ENCODE measurements at places on chromosomes 16 and 17. TPM values are rescaled to one million over a fixed set of nuclear protein-coding genes. Genes with fewer than 3 reads are reported as not detected.

GRCh38 chr16:72532906-72533410 lies 361.0 kb upstream of the PMFBP1 start:
- no peak for DNase-seq

GRCh38 chr17:47708864-47709541 lies 15.0 kb downstream of the TBKBP1 start:
- no peak for DNase-seq

- DNase-seq: peak; percentile 59
Observed at GRCh38 chr17:79065105-79065670, 9.4 kb upstream of the ENGASE start.

DNA sequence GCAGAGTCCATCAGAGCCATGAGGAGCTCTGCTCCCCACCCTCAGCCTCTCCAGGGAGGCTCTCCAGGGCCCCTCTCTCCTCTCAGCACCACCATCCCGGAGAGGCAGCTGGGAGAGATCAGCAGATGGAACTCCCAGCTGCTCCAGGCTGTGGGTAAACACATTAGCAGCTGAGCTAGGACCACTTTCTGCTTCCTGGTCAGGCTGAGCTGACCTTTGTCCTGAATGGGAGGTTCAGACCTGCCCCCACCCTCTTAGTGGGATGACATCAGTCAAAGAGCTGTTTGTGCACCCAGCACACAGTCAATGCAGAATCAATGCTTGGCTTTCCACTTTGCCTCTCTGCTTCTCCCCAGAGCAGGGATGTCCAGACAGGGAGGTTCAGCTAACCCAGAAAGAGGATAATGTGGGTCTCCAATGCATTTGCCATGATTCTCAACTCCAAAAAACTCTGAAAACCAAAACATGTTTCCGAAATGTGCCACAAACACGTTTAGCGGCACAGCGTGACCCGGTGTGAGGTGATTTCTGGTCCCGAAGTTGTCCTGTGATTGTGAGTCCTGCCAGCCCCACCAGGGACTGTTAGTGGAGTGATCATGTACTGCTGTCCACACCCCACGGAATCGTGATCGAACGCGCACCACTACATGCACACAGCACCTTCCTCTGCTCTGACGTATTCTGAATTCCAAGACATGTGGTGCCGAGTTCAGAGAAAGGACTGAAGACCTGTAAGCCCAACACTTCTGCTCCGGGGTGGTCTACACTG lies 6.7 kb downstream of the GPR142 start:
- DNase-seq: peak; percentile 86

DNA sequence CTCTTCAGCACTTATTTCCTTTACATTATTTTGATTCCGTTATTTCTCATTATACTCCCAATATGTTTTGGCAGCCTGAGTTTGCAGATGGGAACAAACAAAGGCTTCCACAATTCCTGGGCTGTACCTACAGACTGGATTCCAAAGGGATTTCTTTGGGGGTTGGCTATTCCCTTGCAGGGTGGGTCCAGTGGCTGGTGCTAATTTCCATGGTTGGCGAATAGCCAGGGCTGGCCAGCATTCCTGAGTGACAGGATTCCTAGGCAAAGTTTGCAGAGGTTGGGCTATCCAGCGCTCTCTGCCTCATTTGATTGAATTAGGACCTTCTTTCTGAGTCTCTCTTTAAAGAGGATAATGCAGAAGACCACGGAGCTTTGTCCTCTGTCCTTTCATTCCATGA lies 207.4 kb downstream of the MAF start:
- DNase-seq: no peak

DNA sequence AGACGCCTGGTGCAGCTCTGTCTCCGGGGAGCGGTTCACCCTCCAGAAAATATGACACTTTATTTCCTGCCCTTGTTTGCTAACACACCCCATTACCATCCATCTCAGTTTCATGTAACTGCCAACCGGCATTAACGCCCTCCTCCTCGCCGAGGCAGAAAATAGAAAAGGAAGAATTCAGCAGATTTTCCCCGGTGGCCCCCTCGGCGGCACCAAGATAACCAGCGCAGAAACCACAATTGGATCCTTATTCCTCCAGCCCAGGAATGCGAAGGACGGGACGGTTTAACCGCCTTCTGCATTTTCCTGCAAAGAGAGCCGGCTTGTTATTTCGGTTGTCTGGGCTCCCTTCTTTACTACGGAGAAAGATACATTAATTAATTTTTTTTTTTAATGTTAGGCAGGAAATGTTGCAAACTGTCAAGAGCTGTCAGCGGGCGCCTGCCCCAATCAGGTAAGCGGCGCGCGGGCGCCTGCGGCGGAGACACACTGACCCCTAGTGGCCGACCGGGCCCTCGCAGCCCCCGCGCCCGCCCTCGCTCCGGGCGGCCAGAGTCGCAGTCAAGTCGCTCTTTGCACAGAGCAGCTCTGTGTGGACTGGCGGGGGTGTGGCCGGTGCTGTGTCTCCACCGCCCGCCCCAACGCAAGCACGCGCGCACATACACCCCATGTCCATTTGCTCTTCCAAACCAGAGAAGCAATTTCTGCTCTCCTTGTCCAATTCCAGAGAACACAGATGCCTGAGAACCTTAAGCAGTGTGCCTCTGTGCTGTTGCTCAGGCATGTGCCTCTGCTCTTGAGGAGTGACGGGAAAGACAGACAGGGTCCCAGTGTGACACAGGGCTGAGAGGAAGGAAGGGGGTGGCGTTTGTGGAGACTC lies 53.6 kb downstream of the C17orf67 start:
- DNase-seq: peak; percentile 90

DNA sequence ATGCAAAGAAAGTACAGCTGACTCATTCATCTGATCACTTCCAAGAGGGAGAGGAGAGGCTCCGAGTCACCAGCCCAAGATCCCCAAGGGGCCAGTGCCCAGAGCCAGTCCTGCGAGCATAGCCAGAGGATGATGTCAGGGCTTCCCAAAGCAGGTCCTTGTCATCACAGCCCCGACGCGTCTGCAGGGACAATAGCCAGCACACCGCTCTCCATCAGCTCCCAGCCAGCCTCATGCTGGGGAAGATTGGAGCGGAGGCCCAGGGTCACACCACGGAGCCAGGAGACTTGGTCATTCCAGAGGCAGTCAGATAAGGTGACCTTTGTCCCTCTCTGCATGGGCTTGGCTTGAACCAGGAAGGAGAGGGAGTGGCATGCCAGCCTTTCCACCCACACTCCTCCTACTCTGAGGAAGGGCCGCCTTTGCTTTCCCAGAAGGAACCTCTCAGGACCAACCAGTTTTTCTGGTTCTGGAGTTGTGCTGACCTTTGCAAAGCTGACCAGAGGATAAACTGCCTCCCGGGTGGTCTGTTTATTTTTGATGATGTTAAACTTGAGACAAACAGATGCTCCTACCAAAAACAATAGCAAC lies 58.3 kb upstream of the ARHGAP44 start:
- peak; percentile 81 for DNase-seq

DNA sequence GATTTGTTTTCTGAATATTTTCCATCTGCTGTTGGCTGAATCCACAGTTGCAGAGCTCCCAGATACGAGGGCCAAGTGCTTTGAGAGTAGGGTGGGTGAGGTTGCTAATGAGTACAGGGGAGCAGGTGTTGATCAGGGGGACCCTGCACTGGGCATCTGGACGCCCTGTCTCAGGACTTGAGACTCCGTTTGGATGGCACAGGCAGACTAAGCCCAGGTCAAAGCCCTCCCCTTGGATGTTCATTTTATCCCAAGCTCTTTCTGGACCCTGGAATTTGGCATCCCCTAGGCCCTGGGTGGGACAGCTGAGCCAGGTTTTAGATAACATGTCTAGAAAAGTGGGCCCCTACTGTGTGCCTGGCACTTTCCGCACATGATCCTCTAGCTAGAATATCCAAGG lies 12.1 kb downstream of the USP6 start:
- no peak for DNase-seq

GRCh38 chr16:49581630-49582298 lies 208.2 kb downstream of the C16orf78 start:
- DNase-seq: no peak

- DNase-seq: no peak
Observed at GRCh38 chr16:67701420-67701819, 17.7 kb downstream of the GFOD2 start.

DNA sequence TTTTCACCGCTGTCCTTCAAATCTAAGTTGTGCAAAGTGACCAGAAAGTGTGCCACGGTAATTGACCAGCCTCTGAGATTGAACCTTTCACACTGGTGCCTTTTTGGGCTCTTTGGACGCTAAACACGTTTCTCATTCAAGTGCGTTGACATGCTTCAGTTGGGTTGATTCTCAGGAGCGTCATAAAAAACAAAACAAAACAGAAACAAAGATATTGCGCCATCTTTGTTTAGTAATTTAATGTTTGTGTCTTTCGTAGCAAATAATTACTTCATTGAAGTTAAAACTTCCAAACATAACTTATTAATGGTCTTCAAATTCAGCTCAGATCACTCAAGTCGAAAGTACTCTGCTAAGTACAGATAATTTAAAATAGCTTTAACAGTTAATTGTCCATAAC lies 80.2 kb downstream of the OR1D5 start:
- DNase-seq: no peak

- no peak for DNase-seq
Observed at GRCh38 chr17:30933966-30934365, 12.2 kb downstream of the ADAP2 start.

GRCh38 chr16:58502217-58502921 lies 2.4 kb downstream of the NDRG4 start:
- DNase-seq: no peak

GRCh38 chr16:54318941-54319340 lies 32.4 kb upstream of the IRX3 start:
- DNase-seq: no peak

- DNase-seq: no peak
Observed at GRCh38 chr17:67435122-67435521, 58.0 kb downstream of the PITPNC1 start.

- no peak for DNase-seq
Observed at GRCh38 chr17:28759256-28759865, 15.6 kb downstream of the TRAF4 start.

GRCh38 chr16:68079626-68080344 lies 5.4 kb upstream of the NFATC3 start:
- DNase-seq: peak; percentile 75

DNA sequence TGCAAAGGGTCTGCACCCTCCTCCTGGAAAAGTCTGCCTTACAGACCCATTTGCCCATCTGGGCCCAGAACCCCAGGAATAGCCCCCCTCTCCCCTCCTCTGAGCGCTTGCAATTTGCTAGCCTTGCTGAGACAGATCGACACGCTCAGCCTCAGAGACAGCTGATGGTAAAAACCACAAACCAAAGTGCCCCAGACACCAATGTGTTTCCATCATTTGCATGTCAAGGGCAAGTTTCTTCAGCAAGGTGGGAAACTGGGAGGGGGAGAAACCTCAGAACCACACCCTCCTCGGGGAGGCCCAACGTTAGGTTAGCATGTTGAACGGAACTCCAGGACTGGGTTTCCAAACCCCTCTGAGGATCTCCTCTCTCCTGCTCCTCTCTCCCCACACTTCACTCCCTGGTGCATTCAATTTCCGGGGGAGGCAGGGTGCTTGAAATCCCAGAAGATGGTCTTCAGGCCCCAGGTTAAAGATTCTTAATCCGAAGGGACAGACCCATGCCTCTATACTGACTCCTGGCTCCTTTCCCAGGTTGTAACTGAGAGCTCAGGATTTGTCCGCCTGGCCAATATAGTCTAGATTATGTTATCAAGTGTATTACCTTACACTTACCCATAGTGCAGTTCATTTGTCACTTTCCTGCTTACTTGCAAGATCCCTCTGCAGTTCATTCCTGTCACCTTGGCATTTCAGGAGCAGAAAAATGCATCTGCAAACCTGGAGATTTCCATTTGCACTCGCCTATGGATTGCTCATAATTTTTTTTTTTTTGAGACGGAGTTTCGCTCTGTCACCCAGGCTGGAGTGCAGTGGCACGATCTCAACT lies 1.3 kb upstream of the CUEDC1 start:
- peak; percentile 26 for DNase-seq

The SLC9A5 gene
- 2.4 TPM for total RNA-seq

The NLE1 gene
- total RNA-seq: 26.2 TPM

The ACSM3 gene
- 6.9 TPM for total RNA-seq

The HOXB9 gene
- total RNA-seq: 4.5 TPM

The CCDC144A gene
- total RNA-seq: 17.0 TPM

The CD300LG gene
- total RNA-seq: not detected

The BLTP2 gene
- total RNA-seq: 154 TPM

The HS3ST2 gene
- total RNA-seq: not detected

The HEXIM2 gene
- 12.7 TPM for total RNA-seq

The SLC13A2 gene
- total RNA-seq: 0.42 TPM
